Cortex of kidney (tissue), 1 donor: ENCODE measurements at places on chromosomes 7 and 10.

DNA sequence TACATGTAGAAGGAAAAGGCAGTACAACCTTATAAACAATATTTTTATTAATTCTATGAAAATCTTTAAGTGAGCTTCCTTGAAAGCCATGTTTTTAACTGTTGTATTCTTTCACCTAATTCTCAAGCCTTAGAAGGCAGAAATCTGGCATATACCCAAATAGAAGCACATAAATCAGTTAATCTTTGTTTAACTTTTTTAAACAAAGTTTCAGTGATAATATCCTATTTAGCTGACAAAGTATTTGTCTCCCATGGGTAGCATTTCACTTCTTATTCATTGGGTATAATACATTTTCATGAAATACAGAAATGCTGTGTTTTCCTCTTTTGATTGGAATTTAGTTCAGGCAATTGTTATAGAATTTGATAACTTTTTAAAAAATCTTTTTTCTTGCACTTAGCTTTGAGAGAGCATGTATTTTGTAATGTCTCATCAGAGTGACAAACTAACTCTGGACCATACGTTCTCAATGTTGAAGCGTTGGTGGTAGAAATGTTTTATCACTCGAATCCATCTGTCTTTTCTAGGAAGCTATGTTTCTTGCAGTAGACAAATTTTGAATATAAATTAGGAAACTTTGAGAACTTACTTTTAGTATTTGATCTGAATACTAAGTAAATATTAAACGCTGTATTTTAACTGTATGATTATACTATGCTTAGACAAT is 78.1 kb downstream of the CREM start:
- DNase-seq, result no peak

DNA sequence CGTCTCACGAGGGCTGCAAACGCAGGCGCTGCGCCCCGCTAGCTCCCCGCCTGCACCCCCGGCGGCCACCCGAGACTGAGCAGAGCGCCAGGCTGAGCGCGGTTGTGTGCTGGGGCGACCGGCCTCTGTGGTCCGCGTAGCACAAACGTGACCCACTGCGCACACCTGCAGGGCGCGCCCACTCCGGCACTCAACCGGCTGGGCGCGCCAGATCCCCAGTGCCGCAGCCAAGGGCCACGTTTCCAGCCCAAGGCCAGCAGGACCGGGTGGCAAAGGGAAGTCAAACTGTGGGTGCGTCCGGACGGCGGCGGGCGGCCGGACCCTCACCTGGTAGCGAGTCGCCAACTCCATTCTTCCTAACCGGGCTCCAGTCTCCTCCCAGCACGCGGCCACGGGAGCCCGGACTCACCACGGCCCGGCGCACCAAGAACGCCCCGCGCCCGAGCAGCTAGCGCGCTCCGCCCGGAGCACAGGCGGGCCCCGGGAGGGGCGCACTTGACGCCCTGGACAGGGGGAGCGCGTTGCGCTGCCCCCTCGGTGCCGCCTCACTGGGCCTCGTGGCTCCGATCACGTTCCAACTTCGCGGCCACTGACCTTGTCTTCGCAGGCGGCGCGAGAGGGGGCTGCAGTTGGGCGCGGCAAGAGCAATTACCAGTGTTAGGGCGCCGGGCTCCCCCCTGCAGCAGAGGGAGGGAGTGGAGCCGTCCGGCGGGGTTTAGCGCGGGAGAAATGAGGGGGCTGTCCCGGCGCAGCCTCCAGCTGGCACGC is at the start of gene CDCA7L:
Gene CDCA7L (minus strand): TSS at position 446 of the 768 bp plus-strand sequence. CDS start 95 bp downstream, at position 351.
- no peak for DNase-seq

DNA sequence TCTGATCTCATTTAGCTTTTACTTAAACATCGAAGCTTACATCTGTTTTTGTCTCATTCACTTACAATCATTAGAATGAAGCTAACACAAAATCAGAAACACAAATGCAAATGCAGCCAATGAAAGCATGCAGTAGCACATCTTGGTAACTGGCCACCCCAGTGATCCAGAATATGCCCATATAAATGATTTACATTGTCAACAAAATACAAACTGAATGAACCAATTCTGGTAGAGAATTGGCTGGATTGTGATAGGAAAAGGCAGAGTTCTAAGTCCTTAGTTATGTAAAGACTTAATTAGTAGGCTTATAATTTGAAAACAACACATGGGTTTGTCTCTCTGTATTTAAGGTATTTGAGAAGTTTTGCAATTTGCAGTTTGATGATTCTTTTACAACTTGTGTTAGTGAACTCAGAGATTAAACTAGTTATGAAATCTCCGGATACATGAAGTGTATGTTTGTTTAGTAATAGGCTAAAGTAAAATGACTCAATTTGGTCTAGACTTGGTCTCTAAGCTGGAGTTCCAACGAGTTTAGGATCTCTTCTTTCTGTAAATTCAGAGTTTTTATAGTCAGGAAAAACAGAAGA is 21.2 kb downstream of the TECTB start:
- no peak for DNase-seq

DNA sequence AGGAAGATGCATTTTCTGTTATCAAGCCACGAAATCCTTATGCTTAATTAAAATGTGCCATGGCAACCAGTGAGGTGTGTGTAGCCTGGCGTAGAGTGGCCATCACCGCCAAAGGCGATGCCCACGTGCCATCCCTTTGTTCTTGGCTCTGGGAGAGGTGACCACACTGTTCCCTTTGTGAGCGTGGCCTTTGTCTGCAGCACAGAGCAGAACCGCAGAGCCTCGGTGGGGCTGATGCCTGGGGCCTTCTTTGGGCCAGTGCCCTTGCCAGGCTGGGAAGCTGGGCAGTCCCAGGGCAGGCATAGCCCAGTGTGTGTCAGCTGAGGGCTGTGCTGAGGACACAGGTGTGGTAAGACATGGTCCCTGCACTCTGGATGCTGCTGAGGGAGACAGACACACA is 48.3 kb downstream of the BUB3 start:
- DNase-seq, result no peak

- no peak for DNase-seq
These were observed 448.1 kb downstream of the SORCS1 start for GRCh38 chr10:106716381-106716780.

DNA sequence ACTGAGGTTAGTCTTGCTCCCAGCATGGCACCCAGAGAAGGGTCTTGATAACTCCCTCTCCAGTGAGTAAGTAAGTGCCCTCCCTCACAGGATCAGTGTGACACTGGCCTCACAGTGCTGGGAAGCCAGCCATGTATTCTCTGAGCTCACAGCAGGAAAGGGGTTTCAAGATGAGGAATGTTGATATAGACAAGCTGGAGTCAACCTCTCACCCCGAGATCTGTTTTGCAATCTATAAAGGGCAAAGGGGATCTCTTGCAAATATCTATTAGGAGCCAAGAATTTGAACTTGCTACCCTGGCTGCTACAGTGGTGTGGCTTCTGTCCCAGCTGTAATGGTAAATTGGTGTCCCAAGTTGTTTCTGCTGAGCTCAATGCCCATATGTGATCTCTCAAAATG is 70.2 kb upstream of the ADAM12 start:
- DNase-seq, result no peak

DNA sequence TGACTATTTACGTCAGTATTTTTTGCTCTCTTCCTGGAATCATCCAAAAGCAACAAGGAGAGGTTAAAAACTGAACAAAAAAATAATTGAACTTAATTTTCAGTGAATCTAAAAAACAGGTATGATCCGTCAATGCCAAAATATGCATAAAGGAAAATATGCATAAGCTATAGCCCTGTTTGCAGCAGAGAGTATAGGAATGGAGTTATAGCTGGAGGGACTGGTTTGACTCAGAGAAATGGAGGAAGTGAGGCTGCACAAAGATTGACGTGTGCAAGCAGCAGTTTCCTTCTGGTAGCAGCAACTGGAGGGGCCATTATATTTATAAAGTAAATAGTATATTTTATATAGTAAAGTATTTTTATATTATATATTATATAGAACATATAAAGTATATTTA is 37.1 kb downstream of the GNG11 start:
- no peak for DNase-seq

GRCh38 chr7:40760987-40761386 is 626.2 kb downstream of the SUGCT start:
- no peak for DNase-seq

DNA sequence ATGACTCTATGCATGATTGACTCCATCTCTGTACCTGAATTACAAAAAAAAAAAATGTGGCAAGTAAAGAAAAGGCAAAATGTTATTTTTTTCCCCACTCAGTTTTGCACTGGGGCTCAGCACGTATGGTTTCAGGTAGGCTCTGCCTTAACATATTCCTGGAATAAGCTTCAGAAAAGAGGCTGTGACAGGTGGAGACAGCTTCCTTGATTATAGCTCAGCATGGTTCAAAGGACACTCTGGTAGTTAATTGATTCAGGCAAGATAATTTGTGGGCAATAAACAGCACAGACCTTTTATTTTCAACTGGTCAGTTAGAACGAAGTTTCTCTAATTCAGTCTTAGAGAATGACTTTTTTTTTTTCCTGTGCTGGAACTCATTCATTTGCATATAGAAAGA is 347.3 kb downstream of the GALNT17 start:
- no peak for DNase-seq

- DNase-seq, result no peak
These were observed 31.1 kb downstream of the SKIDA1 start for GRCh38 chr10:21494191-21495001.

DNA sequence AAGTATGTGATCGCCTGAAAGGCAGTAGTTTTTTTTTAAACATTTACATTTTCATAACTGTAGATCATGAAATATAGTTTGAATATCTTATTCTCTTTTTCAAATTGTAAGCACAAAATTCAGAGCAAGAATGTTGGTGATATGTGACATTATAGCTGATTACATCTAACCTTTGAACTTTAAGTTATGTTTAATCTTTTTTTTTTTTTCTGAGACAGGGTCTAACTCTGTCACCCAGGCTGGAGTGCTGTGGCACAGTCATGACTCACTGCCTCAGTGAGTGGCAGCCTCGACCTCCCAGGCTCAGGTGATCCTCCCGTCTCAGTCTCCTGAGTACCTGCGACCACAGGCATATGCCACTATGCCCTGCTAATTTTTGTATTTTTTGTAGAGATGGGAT is 278.7 kb upstream of the NEBL start:
- no peak for DNase-seq

- no peak for DNase-seq
These were observed 168.4 kb downstream of the SORCS3 start for GRCh38 chr10:104809288-104810090.

- no peak for DNase-seq
These were observed 109.6 kb downstream of the NKX6-2 start for GRCh38 chr10:132676193-132676891.

- DNase-seq, result no peak
These were observed 80.9 kb downstream of the CACNB2 start for GRCh38 chr10:18221123-18221522.

DNA sequence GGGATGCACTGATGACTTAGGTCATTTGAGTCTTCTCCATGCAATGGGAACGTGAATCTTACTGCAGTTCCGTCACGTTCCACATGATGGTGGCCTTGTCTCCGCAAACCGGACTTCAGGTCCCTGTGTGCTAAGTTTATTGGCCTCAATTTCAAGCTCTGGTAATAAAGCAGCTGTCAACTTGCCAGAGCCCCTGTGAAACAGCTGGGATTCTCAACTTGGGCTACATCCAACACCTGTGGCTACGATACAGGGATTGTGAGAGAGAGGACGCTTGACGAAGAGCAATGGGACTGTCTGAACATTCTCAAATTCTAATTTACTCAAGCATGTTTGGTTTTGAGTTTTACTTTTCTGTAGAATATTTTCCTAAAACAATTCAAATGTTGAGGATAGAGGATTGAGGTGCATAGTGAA is 174.2 kb downstream of the PTN start:
- DNase-seq, result no peak

DNA sequence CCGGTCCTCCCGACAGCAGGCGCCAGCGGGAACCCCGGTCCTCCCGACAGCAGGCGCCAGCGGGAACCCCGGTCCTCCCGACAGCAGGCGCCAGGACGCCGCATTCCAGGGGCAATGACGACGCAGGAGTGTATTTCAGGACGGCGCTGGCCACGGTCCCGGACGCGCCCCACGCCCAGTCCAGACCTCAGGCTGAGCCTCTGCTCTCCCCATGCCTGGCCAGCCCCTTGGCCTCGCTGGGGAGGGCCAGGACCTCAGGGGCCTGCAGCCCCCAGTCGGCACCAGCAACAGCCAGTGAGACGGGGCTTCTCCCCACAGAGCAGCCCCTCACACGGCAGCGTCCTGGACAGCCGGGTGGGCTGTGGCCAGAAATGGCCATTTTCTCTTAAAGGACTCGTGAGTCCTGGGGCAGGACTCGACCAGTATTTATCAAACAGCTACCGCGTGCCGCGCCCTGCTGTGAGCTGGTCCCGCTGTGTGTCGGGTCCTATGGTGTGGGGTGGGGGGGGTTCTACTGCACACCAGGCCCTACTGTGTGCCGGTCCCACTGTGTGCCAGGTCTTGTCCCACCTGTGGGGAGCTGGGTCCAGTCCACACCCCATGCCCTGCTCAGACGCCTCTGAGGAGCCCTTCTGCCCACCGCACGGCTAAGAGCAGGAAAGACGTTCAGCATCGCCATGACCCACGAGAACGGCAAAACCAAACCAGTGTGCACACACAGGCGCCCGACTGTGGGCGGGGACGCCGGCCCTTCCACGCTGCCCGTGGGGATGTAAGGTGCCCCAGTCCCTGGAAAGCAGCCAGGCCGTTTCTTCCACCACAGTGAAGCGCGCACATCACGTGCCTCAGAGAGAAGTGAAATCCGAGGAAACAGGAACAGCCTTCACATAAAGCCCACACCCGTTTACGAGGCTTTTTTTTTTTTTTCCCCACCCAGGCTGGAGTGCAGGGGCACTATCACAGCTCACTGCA is 33.3 kb downstream of the GET4 start:
- DNase-seq, result no peak

GRCh38 chr10:35379226-35380137 is 43.2 kb downstream of the CCNY start:
- no peak for DNase-seq

DNA sequence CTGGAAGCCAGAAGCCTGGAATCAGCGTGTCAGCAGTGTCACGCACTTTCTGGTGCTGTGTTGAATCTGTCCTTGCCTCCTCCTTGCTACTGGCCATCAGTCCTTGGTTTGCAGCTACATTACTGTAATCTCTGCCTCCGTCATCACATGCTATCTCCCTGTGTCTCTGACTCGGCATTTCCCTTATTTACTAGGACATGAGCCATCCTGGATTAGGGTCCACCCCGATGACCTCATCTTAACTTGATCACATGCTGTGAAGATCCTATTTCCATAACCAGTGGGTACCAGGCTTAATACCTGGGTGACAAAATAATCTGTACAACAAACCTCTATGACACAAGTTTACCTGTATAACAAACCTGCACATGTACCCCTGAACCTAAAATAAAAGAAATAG is 518.0 kb upstream of the KLF6 start:
- DNase-seq, result no peak

- no peak for DNase-seq
These were observed 341.2 kb upstream of the VWC2 start for GRCh38 chr7:49432254-49432653.

DNA sequence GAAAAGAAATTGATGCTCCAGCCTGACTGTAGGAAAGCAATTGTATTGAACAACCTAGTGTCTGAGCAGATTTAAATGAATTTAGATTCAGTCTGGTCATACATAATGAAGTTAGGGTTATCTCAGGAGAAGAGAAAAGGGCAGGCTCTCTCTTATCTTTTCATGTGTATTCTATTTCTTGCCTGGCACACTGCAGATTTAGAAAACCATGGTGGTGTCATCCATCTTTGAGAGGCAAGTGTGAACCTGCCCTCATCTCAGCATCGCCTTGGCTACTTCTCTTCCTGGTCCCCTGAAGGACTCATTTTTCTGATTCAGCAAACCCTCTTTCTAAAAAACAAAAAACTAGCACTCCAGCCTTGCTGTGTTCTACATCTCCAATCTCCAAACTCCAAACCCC is 137.7 kb downstream of the LRRC4 start:
- no peak for DNase-seq

- DNase-seq, result no peak
These were observed 3.6 kb downstream of the SMARCD3 start for GRCh38 chr7:151244841-151245346.
